ENCODE measurements at places on chromosomes 5 and 9.

- H3K27me3 ChIP-seq, result no peaks in the 10 kb centered on the region
- no peak overlapping the region for H3K4me3 ChIP-seq
- H3K36me3 ChIP-seq, result no peaks in the 10 kb centered on the region
- H3K4me1 ChIP-seq, result peaks cover 14% of the 10 kb centered on the region
Measured at GRCh38 chr5:133820507-133820906, 147.9 kb downstream of the C5orf15 start.

GRCh38 chr5:169080448-169080911 lies 220.5 kb downstream of the SLIT3 start:
- no peaks in the 10 kb centered on the region for H3K36me3 ChIP-seq
- no peak overlapping the region for H3K27ac ChIP-seq
- H3K4me1 ChIP-seq, result no peaks in the 10 kb centered on the region
- no peaks in the 10 kb centered on the region for H3K27me3 ChIP-seq
- H3K4me3 ChIP-seq, result no peak overlapping the region

GRCh38 chr9:86843206-86843605 lies 104.1 kb downstream of the GAS1 start:
- H3K27ac ChIP-seq, result no peak overlapping the region
- no peaks in the 10 kb centered on the region for H3K36me3 ChIP-seq
- H3K4me3 ChIP-seq, result no peak overlapping the region
- no peak for DNase-seq

DNA sequence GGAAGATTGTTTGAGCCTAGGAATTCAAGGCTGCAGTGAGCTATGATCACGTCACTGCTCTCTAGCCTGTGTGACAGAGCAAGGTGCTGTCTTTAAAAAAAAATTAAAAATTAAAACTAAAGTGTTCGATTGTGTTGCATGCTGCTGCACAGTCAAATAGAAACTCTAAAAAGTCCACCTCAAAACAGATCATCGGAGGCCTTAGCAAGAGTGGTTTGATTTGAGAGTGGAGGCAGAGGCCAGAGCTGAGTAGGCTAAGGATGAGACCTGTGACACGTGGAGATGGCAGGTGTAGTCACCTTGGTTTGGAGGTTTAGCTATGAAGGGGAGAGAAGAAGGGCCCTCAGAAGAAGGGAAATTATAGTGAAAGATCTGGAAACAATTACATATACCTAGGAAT lies 2.8 kb upstream of the PTPDC1 start:
- no peaks in the 10 kb centered on the region for H3K27me3 ChIP-seq
- no peaks in the 10 kb centered on the region for H3K4me1 ChIP-seq
- H3K4me3 ChIP-seq, result no peak overlapping the region
- no peaks in the 10 kb centered on the region for H3K36me3 ChIP-seq

DNA sequence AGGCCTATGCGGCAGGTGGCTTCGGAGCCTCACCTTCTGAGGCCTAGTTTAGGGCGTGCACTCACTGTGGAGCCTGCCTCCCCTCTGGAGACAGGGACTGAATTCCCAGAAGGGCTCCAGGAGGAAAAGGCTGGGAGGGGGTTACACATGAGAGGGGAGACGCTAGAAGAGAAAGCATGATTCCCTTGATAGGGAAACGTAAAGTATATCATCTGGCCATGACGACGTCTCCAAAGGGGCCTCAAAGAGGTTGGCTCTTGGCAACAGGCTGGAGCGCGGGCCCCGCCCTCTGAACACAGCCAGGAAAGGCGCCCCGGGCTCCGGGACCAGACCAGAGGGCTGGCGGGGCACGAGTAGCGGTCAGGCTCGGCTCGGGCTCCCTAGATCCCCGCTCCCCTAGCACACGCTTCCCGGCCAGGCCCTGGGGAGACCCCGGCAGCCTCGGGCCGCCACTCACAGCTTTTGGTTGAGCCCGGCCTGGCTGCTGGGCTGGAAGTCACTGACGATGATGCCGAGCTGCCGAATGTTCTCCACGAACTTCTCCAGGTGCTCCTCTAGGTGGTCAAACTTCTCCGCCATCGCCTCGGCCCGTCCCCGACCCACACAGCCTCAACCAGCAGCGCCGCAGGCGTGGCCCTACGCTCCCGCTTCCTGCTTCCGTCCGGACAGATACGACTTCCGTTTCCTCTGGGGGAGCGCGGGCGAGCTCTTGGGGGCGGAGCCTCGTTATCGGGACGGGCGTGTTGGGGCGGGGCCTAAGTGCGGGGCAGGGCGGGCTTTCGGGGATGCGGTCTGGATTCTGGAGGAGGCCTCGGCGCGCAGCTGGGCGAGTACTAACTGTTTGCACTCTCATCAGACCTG lies at the start of gene MED10:
MED10 (minus strand) TSS at position 643 of the 861 bp plus-strand sequence; CDS start at position 579, 64 bp downstream.
- peak; percentile 96 for DNase-seq
- H3K4me1 ChIP-seq, result peaks cover 20% of the 10 kb centered on the region
- H3K27me3 ChIP-seq, result no peaks in the 10 kb centered on the region
- peak within 1 kb of the TSS; percentile 71 for H3K27ac ChIP-seq

DNA sequence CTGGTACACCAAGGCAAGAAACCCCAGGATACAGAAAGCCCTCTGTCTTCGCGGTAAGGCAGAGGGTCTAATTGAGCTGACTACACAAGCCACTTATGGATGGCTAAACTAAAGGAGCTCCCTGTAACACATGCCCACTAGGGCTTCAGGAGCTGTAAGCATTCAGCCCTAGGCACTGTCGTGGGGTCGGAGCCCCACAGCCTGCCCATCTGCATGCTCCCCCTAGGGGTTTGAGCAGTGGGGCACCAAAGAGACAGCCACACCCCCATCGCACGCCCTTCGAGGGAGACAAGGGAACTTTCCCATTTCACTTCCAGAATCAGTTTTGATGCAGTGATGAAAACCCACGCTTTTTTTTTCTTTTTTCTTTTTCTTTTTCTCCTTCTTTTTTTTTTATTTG lies 11.0 kb upstream of the MTMR12 start:
- H3K4me3 ChIP-seq, result no peak overlapping the region
- no peak for DNase-seq
- no peak overlapping the region for H3K27ac ChIP-seq

- H3K36me3 ChIP-seq, result no peaks in the 10 kb centered on the region
- no peak overlapping the region for H3K27ac ChIP-seq
- DNase-seq, result no peak
Measured at GRCh38 chr5:95441636-95442035, 50.5 kb downstream of the FAM81B start.

- no peak for DNase-seq
- no peaks in the 10 kb centered on the region for H3K36me3 ChIP-seq
- H3K27ac ChIP-seq, result no peak overlapping the region
- no peaks in the 10 kb centered on the region for H3K4me1 ChIP-seq
- no peaks in the 10 kb centered on the region for H3K27me3 ChIP-seq
Measured at GRCh38 chr5:64339769-64340168, 166.0 kb upstream of the RGS7BP start.

DNA sequence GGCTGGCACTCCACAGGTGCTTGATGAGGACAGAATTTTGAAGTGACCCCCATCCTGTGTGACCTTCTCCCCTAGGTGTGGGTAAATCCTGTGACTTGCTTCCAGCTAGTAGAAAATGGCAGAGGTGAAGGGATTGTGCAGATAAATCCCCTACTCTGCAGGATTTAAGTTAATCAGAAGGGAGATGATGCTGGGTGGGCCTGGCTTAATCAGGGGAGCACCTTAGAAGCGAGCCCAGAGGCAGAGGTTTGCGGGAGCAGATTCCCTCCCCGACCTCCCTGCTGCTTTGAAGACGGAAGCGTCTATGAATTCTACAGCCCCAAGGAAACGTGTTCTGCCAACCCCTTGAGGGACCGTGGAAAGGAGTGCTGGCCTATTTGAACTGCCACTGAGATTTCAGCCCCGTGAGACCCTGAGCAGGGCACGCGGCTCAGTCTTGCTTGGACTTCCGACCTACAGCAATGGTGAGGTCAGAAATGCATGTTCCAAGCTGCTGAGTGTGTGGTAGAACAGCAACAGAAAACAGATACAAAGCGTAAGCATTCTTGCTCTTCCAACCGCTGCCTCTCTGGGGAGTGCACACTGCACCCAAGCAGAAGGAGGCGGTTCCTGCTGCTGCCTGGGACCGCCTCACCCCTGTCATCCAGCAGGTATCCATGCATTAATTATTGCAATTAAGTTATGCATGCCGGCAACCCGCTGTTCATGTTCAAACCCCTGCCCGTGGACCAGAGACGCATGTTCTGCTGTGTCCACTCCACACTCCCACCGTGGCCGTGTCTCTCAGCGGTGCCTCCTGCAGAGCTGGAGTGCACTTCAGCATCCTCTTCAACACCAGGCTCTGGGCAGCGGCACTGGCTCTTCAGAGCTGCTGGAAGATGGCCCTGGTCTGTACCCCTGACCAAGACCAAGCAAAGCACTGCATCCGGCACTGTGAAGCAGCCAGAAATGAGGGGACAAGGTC lies 54.6 kb upstream of the RXRA start:
- no peak overlapping the region for H3K4me3 ChIP-seq
- H3K27ac ChIP-seq, result no peak overlapping the region
- H3K36me3 ChIP-seq, result no peaks in the 10 kb centered on the region
- DNase-seq, result no peak
- H3K4me1 ChIP-seq, result peaks cover 31% of the 10 kb centered on the region

GRCh38 chr9:20570087-20570486 lies 52.2 kb downstream of the MLLT3 start:
- H3K27me3 ChIP-seq, result no peaks in the 10 kb centered on the region
- H3K4me1 ChIP-seq, result no peaks in the 10 kb centered on the region

DNA sequence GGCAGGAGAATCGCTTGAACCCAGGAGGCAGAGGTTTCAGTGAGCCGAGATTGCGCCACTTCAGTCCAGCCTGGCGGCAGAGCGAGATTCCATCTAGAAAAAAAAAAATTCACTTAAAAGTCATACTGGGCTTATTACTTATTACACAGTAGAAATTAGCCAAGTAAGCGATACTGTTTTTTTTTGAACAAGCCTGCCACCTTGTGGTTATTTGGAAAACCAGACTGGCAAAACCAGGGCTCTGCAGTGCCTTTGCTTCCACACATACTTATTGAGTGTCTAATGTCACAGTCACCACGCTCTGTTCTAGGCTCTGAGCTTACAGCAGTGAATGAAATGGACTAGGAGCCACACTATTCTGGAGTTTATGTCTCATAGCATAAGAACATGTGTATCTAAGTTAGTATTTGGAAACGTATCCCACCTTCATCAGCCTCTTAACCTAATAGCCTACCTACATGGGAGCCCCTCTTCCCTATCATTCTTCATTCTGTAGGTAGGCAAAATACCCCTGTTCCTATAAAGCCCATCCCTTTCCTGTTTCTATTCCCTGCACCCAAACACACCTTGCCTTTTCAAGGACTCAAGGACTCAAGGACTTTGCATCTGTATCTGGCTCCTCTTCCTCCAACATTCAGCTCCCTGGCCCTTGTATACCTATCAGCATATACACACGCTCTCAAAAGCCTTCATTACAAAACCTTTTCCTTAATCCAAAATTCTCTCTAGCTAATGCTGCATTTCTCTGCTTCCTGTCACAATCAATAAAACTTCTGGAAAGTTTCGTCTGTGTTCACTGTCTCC lies 13.9 kb upstream of the BASP1 start:
- no peaks in the 10 kb centered on the region for H3K27me3 ChIP-seq
- no peak overlapping the region for H3K4me3 ChIP-seq
- DNase-seq, result peak; percentile 23
- no peaks in the 10 kb centered on the region for H3K36me3 ChIP-seq

DNA sequence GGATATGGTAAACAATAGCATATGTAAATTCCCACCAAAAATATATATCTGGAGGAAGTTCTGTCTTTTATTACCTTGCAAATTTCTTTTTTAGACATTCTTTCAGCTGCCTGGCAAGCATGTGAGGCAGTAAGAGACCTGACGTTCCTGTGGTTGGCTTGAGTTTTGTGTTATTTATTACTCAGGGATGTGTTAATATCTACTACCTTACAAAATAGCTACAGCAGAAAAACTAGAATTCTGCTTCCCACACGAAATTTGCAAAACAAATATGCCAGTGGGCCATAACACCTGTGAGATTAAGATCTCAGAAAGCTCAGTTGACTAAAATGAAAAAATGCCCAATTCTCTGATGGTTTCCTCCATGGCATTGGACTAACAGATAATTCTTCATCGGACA lies 274.2 kb downstream of the TMEM167A start:
- no peaks in the 10 kb centered on the region for H3K27me3 ChIP-seq
- no peak overlapping the region for H3K27ac ChIP-seq
- H3K4me3 ChIP-seq, result no peak overlapping the region
- H3K36me3 ChIP-seq, result no peaks in the 10 kb centered on the region
- no peak for DNase-seq

GRCh38 chr5:132362086-132362485 lies 7.4 kb upstream of the SLC22A5 start:
- H3K36me3 ChIP-seq, result no peaks in the 10 kb centered on the region
- no peak overlapping the region for H3K4me3 ChIP-seq
- H3K27me3 ChIP-seq, result no peaks in the 10 kb centered on the region

DNA sequence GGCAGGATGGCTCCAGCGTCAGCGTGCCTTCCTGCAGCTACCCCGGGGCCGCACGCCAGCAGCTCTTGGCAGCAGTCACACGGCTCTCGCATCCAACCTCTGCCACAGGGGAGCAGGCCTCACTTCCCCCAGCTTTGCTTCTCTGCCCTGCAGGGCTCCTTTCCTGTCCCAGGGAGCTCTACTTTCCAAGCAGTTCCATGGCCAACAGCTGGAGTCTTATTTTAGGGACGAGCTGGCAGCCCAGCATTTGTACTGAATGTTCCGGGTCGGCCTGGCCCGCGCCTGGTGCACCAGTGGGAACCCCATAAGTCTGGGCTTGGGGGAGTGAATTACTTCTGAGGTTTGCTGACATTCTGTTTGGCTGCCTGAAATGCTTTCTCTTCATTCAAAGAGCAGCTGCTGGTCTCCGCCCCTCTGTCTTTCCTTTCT lies 34.6 kb downstream of the GADD45G start:
- no peaks in the 10 kb centered on the region for H3K36me3 ChIP-seq
- no peaks in the 10 kb centered on the region for H3K27me3 ChIP-seq
- no peak overlapping the region for H3K4me3 ChIP-seq
- peaks cover 2% of the 10 kb centered on the region for H3K4me1 ChIP-seq
- H3K27ac ChIP-seq, result no peak overlapping the region

- H3K27ac ChIP-seq, result no peak overlapping the region
- H3K4me1 ChIP-seq, result no peaks in the 10 kb centered on the region
- no peak for DNase-seq
Measured at GRCh38 chr5:155316070-155316714, 302.6 kb downstream of the KIF4B start.

GRCh38 chr9:36337865-36338264 lies 62.2 kb downstream of the RNF38 start:
- no peaks in the 10 kb centered on the region for H3K4me1 ChIP-seq
- no peak for DNase-seq
- no peak overlapping the region for H3K4me3 ChIP-seq
- H3K36me3 ChIP-seq, result peaks cover 65% of the 10 kb centered on the region

All from natural killer cell (primary cell).